T follicular helper cell (primary cell): ENCODE measurements at places on chromosomes 6 and 20.

DNA sequence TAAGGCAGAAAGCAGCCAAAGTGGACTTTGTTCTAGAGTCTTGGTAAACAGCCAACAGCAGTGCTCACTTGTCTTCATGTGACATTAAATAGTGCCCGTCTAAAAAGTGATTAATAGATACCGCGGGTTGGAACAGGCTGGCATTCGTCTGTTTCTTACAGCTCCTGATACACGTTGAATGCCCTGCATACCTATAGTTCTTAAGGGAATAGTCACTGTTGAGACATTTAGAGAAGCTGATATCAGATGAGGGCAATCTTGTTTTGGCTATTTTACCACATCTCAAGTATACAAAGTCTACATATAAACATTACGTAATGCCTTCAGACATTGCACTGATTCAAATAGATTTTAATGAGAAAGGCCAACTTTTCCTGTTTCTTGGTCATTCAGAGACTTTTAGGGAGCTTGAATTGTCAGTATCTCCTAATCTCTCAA, 374.9 kb upstream of the FLRT3 start:
- DNase-seq: no peak

- DNase-seq: no peak
Observed at GRCh38 chr20:4833074-4833728, 111.5 kb downstream of the PRND start.

DNA sequence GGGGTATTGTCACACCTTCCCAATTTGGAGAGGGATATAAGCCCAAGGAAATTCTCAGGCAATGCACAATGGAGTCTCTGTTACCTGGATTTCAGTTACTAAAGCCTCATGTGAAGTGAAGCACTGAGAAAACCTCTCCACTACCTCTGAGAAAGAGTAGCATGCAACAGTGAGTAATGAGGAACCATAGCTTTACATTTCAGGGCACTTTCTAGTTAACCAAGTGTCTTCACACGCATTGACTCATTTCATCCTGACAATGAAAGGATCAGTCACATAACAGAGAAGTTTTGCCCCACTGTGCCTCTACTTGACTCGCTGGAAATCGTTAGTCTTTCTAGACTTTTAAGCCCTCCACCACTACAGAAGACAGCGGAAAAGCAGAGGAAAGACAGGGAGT, 86.2 kb upstream of the ARID1B start:
- DNase-seq: no peak

DNA sequence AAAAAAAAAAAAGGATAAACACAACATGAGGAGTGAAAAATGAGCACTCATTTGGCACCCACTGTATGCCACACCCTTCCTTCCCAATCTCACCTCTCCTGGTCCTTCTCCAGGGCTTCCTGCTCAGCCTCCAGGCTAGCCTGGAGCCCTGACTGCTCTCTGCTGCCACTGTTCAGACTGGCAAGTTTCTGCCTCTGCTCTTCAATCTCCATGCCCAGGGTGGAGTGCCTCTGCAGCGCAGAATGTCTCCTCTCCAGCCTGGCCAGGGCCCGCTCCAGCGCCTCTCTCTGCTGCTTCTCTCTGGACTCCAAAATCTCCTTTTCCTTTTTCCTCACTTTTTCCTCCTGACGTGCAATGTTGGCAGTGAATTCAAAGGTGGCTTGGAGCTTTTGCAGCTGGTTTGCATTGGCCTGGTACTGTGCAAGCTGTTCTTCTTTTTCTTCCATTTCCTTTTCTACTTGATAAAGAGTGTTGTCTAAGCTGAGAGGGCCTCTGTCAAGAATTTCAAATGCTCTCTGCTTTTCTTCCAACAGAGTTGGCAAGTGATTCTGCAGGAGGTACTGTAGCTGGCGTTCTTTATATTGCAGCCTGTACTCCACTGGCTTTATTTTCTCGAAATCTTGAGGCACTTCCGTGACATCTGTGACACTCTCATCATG, 194.4 kb downstream of the KIF16B start:
- DNase-seq: no peak

- DNase-seq: no peak
Observed at GRCh38 chr20:50136822-50137599, 16.5 kb downstream of the PEDS1 start.

GRCh38 chr6:13667655-13668054, 44.0 kb downstream of the RANBP9 start:
- no peak for DNase-seq

GRCh38 chr6:134351615-134352474, 33.9 kb upstream of the SGK1 start:
- no peak for DNase-seq

DNA sequence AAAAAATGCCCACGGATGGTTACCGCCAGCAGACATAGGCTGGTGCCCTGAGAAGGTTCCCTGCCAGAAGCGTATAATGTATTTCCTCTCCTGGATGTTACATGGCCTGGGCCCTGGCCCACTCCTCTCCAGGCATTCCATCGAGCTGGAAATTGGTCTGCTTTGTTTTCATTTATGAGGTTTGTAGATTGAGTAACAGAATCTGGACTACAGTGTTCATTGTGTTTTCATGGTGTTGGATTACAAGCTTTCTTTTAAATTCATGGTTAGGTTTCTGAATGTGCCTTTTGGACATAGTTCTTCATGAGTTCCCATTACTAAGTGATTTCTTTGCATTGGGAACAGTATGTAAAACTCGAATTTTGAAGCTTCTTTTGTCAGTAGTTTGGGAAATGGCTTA, 6.4 kb downstream of the TIAM2 start:
- no peak for DNase-seq

GRCh38 chr6:136059308-136059707, 190.8 kb downstream of the MTFR2 start:
- no peak for DNase-seq

DNA sequence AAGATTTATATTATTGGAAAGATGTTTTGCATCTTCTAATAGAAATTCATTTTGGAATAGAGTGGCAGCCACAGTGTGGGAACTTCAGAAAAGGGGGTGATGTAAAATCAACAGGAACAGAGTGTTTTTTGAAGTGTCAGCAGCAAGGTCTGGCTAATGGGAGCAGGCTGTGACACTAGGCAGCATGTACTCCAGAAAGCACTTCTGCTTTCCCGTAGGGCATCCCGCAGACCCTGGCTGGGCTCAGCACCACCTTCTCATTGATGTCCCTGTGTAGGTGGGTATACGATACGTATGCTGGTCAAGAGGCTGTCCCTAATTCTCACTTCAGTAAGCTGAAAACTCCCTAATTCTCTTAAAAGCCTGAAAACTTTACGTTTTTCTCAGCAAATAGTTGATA, 74.7 kb downstream of the EYA4 start:
- DNase-seq: no peak

GRCh38 chr6:145147559-145147958, 587.8 kb downstream of the EPM2A start:
- no peak for DNase-seq

DNA sequence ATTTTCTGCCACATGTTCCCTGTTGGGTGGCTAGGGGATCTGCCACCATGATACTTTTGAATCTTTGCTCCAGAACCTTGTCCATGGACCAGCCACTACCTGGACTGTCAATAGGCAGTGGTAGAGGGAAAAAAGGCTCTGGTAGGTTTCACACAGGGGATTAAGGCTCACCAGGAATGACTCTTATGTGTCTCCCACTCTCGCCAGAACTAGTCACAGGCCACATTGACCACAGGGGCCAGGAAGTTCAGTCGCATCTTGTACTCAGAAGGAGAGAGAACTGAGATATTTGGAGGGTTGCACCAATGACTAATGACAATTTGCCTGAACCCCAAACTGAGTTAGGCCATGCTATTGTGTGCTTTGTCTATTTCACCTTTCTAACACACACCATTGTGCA, 23.6 kb upstream of the APCDD1L start:
- no peak for DNase-seq

DNA sequence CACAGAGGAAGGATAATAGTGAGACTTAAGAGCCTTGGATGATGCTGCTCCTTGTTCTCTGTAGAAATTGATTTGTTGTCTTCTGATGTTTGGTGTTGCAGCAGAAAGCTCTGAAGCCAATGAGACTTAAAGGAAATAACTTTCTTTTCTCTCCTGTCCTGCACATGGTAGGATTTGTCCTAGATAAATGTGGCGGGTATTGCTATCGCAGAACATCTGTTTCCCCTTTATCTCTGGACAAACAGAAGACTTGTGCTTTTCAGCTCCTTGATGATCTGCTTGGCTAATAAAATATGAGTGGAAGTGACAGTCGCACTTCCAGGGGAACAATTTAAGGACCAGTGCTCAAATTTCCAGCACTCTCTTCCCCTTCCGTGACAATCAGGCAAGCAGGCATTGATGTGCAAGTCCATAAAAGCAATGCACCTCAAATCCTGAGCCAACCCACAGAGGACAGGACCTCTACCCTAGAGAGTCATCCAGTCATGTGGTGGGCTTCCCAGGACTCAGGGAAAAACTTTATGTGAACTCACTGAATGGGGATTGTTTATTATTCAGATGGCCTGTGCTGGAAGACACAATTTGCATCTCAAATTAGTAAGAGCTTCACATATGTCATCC, 9.9 kb upstream of the NCR2 start:
- no peak for DNase-seq
